ENCODE measurements at places on chromosomes 2 and 18.
A peak's percentile ranks its signal among the peaks of the same experiment; 100 is the strongest.

DNA sequence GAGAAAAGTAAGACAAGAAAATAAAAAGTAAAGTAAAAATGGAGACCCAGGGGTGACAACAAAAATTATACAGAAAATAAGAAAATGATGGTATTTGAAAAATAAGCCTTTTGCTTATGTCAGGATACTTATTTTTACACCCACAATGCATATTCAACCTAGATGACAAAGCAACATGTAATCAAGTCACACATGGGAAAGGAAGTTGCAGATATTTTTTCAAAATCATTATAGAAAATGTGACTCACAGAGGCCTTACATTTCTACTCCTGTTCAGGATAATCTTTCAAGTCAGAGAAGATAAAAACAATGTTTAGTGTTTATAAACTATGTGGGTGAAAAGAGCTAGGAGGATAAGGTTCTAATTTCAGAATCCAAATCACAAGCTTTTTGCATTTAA is 275.3 kb upstream of the UBE2E3 start:
- DNase-seq, result no peak

GRCh38 chr2:152791979-152792378 is 73.6 kb downstream of the ARL6IP6 start:
- DNase-seq, result no peak

GRCh38 chr2:236075802-236076201 is 92.4 kb downstream of the GBX2 start:
- DNase-seq, result no peak

- peak; percentile 1 for DNase-seq
These were observed 1235.4 kb downstream of the LRP1B start for GRCh38 chr2:140895378-140895777.

DNA sequence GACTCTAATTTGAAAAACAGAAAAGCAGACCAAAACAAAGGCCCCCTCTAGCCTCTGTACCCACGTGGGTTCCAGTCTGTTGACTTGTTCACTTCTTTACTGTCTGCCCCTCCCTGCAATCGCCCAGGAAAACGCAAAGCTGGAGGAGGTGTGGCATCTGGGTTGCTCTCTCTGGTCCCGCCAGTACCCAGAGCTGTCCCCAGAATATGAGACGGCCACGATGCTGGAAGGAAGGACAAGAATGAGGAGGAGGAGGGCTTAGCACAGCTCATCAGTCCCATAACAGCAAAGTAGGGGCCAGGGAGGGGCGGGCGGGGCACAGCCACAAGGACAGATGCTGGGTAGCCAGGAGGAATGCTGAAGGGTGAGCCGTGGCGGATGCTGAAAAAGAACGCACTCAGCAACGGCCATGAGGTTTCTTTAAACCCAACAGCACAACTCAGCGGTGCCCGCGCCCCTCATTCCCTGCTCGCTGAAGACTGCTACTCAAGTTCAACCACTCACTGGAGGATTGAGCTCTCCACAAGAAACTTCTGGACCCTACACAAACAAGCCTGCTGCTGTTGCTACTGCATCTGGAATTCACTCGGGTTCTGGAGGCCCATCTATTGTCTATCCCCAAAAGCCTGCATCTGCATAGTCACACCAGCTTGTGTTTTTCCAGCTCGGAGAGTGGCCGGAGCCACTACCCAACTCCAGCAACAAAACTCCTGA is 187.7 kb downstream of the HDAC4 start:
- no peak for DNase-seq

GRCh38 chr18:34494359-34494696 is 215.8 kb upstream of the DTNA start:
- DNase-seq, result no peak

- DNase-seq, result no peak
These were observed 101.5 kb upstream of the NFATC1 start for GRCh38 chr18:79294235-79294634.

DNA sequence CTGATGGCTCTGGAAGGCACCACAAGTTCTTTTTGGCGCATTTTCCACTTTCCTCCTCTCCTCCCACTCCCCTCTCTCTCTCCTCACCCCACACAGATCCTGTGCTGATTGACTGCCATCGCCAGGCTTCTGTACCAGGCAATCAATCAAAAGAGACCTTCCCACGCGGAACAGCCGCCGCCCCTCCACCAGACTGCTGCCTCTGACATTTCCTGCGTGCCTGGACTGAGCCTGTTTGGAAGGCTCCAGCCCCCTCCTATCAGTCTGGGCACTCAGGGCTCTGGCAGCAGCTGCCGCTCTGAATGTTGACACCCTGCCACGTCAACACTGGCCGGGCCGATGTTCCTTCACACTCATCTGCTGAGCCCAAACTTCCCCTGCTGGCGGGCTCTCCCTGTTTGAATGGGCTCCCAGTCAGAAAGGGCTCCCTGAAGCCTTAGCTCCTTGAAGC is 467.7 kb downstream of the EPHA4 start:
- DNase-seq, result no peak

- no peak for DNase-seq
These were observed 283.4 kb upstream of the PARD3B start for GRCh38 chr2:204261846-204262245.

GRCh38 chr2:17538844-17539554 is 1.5 kb upstream of the VSNL1 start:
- DNase-seq, result peak; percentile 42

DNA sequence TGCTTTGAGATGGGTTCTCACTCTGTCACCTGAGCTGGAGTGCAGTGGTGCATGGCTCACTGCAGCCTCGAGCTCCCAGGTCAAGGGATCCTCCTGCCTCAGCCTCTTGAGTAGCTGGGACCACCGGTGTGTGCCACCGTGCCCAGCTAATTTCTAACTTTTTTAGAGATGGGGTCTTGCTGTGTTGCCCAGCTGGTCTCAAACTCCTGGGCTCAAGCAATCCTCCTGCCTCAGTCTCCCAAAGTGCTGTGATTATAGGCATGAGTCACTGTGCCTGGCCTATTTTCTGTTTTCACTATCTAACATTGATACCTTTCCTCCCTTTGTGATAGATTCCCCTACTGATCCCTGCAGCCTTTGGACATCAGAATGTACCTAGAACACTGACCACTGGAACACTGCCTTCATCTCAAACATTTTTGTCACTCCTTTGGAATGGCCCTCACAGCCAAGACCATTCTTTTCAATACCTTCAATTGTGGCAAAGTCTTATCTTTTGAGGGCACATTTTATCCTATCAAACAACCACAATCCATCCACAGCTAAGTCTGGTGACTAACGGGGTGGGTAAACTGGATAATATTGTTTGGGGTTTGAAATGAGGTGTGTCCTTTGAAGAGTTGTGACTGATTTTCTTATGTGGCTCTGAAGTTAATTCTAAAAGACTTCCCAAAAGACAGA is 43.7 kb downstream of the EPAS1 start:
- DNase-seq, result no peak

GRCh38 chr2:188032306-188032705 is 259.4 kb upstream of the GULP1 start:
- no peak for DNase-seq

All from NCI-H524 treated with DMSO at 0.1 percent for 48 hours (cell line).